ENCODE measurements at places on chromosomes 3 and 15.

- no peak for DNase-seq
Measured at GRCh38 chr15:49902685-49903501, 216.1 kb downstream of the ATP8B4 start.

DNA sequence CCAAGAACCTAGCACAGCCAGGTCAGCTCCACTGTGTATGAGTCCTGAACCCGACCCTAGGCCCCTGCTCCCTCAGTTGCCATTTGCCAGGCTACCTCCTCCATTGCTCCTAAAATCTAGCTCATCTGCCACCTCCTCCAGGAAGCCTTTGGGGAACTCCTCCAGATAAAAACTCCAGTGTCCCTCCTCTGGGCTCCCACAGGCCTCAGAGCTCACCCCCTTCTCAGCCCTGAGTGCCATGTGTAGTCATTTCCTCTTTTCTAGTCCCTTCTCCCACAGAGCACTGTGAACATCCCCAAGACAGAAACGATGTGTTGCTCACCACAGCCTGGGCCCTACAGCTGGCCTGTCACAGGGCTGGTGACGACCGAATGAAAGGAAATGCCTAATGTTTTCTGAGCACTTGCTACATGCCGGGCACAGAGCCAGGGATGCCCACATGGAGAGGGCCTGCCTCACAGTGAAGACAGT, 61.0 kb downstream of the IQSEC1 start:
- peak; percentile 32 for DNase-seq

GRCh38 chr3:8942115-8942514, 21.2 kb downstream of the RAD18 start:
- no peak for DNase-seq

- no peak for DNase-seq
Measured at GRCh38 chr3:175410251-175410650, 551.1 kb downstream of the NAALADL2 start.

DNA sequence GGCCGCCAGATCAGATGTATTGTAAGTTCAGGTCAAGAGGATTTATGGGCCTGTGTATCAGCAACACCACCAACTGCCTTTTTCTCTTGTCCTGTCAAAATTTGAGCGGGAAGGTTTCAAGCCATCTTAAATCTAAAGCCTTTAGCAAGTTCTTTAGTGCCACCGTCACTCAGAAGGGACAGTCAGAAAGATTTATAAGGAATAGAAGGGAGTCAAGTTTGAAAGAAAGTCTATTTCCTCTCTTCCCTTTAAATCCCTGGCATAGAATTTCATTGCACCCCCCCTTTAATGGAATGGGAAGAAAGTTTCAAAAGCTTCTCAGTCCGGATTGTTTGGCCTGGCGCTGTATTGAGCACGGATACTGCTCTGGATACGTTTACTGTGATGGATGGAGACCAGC, 359.4 kb downstream of the FEZF2 start:
- no peak for DNase-seq

DNA sequence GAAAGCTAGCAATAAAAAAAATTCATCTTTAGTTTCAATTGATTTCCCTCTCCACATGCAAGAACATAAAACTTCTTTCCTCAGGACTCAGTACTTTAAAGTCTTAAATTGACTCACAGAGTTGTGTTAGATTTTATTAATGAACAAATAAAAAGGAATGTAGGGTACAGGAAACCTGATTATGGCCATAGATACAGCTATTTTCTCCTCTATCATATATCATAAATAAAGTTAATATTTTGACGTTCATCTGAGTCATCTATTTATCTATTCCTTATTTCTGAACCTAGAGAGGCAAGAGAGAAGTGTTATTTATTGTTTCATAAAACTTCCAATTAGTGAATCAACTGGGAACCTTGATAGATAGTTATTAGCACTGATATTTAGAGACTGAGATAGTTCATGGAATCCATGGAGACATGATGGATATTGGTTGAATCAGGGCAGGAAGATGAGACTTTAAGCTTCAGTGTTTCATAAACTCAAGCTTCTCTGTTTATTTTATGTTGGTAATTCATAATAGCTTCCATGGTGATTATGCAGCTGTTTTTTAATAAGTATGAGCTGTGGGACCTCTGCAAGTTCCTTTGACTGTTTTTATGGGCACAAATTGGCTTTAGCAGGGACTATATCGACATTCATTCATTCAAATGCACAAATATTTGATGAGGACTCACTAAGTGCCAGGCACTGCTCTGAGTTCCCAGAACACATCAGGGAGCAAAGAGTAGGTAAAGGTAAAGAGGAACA, 143.5 kb upstream of the TGFBR2 start:
- DNase-seq: no peak

- DNase-seq: no peak
Measured at GRCh38 chr3:24263069-24263668, 231.5 kb downstream of the THRB start.

GRCh38 chr3:194637541-194638400, 4.6 kb upstream of the TMEM44 start:
- DNase-seq: no peak

GRCh38 chr3:63557912-63558311, 94.6 kb upstream of the SNTN start:
- no peak for DNase-seq

DNA sequence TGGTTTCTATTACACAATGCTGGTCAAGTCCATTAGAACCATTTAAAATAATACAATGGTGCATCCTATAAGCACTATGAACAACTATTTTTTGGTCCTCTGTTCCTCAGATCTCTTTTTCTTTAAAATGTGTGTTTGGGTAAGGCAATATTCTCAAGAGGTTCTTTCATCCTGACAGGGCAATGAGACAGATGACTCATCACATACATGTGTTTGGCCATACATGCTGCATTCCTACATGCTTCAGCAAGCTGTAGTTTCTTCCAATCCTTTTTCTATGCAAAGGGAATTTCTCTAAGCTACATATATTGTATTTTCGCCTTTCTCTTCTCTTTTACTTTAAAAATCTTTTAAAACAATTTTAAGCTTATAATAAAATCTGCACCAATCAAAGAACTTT, 52.7 kb downstream of the OTOL1 start:
- DNase-seq: no peak

DNA sequence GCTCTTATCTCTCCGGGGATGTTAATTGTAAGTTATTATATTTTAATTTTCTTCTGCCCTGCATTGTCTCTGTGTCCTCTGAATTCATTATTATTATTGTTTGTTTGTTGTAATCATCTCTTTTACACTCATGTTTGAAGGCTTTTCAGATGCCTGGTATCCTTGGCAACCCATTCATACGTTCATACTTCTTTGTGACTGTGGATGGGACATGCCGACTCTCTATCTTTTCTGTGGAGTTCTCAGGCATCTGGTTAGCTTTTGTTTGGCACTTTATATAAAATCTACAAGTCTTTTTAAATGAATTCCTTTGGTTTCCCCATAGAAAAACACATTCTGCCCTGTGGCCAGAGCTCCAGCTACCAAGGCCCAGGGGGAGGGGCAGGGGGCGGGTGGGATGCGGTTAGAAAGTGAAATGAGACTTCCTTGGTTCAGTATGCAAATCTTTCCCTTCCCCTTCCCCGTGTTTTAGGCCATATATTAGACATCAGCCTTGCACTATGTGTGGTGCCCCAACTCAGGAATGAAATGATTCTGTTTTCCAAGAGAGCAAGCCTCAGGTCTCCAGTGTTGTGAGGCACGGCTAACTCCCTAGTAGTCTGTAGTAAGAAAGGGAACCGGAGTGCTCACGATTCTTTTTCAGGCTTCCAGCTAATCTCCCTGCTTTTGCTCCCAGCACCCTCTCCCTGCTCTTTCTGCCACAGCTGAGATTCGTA, 79.2 kb downstream of the SST start:
- DNase-seq: no peak

DNA sequence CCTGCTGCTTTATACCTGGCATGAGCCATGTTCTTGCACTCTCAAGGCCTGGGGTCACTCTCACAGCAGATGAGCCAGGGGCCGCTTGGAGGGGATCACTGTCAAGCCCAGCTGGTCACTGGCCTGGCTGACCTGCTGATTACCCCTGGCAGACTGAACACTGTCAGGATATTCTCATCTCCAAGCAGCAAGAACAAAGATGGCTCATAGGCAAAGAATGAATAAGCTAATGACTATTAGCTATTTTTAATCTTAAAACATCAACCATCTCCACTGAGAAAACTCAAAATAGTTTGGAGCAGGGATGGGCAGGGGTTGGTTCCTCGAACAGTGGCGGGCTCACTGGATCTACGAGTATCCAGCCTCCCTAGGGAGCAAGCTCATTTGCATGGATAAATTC, 64.4 kb upstream of the ACAN start:
- DNase-seq: no peak

Data from stimulated activated CD4-positive, alpha-beta T cell treated with anti-CD3 and anti-CD28 coated beads, Interleukin-4, amount 100 ng/mL, for 4 hours (primary cell).